ENCODE measurements at places on chromosomes 2 and 18.

- DNase-seq, result no peak
Measured at GRCh38 chr18:13558124-13558523, 168.2 kb downstream of the FAM210A start.

DNA sequence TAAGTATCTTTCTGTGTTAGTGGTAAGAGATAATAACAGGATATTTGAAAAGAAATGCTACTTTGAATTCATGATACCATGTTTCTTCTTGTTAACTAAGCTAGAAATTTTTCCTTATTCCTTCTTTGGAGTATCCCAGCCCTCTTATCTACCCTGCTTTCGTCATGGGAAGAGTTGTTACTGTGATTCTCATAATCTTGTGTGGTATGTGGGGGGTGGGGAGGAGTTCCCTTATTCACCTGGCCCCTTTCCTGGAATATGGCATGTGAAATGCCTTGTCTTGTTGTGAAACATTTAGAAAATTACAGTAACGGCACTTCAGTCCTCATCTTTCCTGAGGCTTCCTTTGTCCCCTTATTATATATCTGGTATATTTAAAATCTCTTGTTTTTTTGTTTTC, 129.9 kb downstream of the NCOA1 start:
- no peak for DNase-seq

- DNase-seq, result no peak
Measured at GRCh38 chr2:174668075-174668474, 70.5 kb upstream of the WIPF1 start.

DNA sequence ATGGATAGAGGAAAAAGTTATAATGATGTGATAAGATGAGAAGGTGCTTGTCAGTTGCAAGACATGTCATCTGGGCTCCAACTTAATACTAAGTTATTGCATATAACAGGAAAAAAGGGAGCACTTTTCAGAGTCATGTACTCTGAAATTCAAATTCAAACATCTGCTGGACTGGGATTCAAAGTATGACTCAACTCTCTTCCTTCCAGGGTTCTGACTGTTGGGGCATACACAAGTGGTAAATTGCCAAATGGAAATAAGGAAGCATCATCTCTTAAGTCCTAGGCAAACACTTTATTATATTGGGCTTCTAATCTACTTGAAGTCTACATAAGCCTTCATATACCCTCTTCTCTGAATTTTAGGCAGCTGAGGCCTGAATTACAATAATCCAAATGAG, 44.9 kb downstream of the ZBTB14 start:
- no peak for DNase-seq

- DNase-seq, result no peak
Measured at GRCh38 chr18:64380117-64380516, 231.2 kb upstream of the LINC00305 start.

DNA sequence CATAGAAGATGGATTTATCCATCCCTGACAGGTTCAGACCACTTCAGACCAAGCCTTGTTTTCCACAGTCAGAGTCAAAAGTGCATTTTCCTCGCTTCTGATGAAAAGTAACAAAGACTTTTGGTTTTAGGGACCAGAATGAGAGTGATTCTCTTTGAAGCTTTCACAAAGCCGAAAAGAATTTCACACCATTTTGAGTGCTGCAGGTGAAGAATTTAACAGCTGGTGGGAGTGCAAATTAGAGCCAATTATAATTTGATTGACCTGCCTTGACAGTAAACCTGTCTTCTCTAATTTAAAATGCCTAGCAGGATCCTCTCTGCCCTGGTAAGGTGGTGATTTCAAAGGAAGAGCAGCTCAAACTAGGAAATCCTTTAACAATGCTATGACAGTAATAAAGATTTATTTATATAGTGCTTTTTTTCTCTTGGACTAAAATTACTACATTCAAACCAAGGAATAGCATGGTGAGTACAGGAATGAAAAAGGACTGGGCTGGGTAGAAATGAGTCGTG, 241.6 kb downstream of the HRH4 start:
- DNase-seq, result no peak

DNA sequence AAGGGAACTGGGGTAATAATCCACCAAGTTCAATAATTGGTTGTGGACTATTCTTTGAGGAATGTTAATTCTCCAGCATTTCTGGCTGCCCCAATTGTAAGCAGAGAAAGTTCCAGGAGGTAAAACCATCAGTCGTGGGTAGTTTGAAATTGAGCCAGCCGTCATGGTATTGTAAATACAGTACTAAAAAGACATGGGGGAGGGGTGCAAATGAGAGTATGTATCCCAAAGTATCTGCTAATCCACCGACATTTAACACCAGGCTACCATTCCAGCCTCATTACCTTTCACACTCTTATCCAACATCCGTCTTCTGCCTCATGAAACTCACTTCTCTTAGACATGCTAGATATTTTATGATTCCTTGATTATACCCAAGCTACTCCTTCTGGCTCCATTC, 507.9 kb downstream of the ERBB4 start:
- no peak for DNase-seq

DNA sequence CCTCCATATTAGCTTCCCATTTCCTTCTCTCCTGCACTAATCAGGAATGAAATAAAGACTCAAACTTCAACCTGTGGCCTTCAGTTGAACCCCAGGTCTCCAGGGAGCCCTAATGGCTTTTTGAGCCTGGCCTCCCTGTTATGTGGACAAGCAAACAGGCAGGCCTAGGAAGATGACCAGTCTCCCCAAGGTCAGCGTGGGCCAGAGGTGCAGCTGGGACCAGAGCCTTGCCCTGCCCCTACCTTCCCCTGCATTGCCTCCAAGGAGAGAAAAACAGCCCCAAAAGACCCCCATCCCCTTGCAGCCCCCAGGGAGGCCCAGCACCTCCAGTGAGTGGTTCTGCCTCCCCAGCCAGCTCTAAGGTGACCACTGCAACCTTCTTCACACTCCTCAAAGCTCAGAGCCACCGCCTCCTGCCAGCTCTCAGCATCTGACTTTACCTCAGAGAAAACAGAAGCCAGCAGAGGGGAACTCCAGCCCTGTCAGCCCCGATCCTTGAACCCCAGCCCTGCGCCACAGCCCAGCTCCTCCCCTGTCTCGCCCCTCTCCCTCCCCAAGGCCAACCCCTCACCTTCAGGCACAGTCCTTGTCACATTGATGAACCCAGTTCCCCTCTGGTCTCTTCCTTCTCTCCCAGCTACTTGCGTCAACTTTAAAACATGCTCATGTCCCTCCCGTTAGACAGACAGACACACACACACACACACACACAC, 59.5 kb upstream of the ID2 start:
- no peak for DNase-seq

- DNase-seq, result no peak
Measured at GRCh38 chr2:121532347-121532766, 1.7 kb downstream of the RNU4ATAC start.

DNA sequence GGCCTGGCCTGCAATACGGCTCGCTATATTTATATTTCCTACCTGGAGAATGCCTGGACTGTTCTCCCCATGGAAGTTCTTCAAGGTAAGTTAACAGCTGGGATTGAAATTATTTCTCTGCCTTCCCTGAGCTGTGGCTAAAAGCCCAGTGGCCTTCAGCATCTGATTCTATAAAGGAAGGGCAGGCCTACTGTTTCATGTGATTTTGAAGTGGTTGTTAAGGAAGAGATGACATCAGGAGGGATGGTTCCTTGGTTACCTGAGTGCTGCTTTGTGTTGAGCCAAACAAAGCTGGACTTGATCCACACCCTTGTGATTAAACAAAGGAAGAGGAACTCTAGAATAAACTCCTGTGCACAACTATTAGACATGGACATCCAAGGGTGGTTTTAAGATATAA, 61.6 kb downstream of the MFSD6 start:
- DNase-seq, result no peak

DNA sequence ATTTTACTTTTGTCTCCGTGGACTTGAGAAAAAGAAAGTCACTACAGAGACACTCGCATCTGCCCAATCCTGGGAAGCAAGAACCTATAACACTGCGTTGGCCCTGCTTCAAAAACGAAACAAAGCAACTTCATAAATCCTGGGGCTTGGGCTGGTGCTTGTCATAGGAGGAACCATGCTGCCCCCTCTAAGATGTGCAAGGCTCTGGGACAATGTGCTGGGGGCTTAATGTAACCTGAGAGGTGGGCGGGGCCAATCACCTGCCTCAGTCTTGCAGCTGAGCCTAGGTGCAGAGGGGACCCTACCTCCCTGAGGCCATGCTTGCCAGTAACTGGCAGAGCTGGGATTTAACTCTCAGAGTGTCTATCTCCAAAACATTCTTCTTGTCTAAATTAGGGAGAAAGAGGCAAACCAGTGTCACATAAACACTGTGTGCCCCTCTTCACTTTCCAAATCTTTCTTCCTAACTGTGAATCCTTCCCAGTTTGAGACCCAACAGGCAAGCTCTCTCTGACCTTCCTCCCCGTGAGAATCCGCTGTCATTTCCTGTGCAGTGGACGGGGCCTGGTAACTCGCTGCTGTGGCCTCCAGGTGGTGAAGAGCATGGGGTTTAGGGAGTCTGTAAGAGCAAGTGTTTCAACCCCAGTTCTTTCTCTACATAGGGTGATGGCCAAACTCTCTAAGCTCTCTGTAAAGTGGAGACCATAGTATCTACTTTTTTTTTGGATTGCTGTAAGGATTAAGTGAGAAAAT, 115.1 kb downstream of the ACKR3 start:
- DNase-seq, result no peak

DNA sequence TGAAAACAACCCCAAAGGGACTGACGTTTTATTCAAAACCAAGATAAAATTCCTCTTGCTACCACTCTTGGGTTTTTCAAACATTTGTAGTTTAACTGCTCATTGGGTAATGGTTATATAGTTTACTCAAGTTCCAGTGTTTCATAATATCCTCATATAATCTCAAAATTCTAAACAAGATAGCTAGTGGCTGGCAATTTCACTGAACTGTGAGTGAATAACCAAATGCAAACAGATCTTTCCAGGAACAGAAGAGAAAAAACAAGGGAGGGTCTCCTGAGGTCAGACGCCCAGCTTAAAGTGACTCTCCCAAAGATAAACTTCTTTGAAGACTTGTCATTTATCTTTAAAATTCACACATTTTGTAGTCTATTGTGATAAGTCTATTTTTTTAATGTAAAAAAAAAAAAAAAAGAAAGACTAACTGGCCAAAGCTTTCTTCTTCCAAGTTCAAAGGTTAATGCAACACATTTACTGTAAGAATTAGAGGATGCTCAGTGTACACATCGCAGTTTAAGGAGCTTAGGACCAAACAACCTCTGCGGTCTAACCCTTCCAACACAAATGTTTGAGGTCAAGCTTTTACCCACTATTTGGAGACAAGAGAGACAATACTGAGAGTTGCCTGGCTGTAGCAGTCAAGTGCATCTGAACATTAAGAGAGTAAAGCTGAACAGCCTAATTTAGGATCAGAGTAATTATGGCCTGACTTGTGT, 26.6 kb downstream of the LPIN2 start:
- no peak for DNase-seq

- no peak for DNase-seq
Measured at GRCh38 chr2:97724073-97724410, 10.7 kb downstream of the ZAP70 start.

DNA sequence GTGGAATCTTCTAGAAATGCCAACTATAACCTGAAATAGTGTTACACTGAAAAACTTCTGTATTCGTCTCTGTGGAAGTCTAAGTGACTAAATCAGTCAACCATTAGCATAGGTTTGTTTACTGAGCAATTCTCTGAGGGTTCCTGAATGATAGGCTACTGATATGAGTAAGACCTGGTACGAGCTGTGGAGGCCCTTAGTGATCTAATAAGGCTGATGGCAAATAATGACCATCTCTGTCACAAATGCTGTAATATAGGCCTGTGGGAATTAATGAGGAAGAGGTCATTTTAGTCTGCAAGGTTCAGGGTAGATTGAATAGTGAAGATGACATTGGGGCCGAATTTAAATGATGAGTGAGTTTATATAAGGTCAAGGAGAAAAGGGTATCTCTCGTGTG, 82.5 kb downstream of the MGAT5 start:
- no peak for DNase-seq

- no peak for DNase-seq
Measured at GRCh38 chr2:205662206-205662965, 19.9 kb upstream of the NRP2 start.

DNA sequence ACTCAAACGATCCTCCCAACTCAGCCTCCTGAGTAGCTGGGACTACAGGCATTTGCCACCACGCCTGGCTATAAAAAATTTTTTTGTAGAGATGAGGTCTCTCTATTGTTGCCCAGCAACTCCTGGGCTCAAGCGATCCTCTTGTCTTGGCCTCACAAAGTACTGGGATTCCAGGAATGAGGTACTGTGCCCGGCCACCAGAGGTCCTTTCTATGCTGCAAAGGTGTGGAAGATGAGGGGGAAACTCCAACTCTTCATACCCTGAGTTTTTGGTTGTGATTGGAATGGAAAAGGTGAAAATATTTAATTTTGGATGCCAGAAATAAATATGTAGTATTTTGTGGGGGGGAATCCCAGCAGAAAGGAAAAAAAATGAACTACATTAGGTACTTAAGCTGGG, 36.0 kb downstream of the MRPL33 start:
- DNase-seq, result no peak

GRCh38 chr2:182589121-182589520, 126.9 kb upstream of the DNAJC10 start:
- DNase-seq, result no peak

GRCh38 chr2:227674485-227674884, 7.9 kb downstream of the SCYGR5 start:
- no peak for DNase-seq

- no peak for DNase-seq
Measured at GRCh38 chr18:28657961-28658360, 481.0 kb upstream of the CDH2 start.

GRCh38 chr2:151824886-151825285, 3.3 kb downstream of the ARL5A start:
- no peak for DNase-seq

DNA sequence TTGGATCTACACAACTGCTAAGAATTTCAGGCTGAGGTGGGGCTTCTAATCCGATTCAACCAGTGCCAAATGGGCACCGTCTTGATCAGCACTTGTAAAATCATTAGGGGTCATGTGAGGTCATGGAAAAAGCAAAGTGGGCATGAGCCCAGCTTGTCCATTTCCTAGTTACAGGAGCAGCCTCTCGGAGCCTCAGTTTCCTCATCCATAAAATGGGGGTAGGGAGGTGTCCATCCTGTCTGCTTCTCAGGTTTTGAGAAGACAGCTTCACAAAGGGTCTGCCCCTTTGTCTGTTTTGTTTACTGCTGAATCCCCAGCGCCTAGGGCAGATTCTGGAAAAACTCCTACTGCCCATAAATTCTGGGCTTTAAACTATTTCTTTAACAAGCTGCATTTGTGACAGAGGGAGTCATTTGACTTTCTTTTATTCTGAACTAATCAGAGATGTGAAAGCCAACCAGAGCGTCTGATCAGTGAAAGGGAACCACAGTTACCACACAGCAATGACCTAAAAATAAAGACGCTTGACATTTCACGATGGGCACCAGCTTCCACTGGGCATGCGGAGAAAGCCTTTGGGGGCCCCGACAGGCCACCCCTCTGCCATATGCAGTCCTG, 38.9 kb downstream of the DNMT3A start:
- no peak for DNase-seq

All from left renal cortex interstitium (tissue), 4 donors.